Left cardiac atrium (tissue), 4 donors: ENCODE measurements at places on chromosomes 12 and 14. TPM values are rescaled to one million over a fixed set of nuclear protein-coding genes. Genes with fewer than 3 reads are reported as not detected.

The CCDC177 gene
- not detected for total RNA-seq

DNA sequence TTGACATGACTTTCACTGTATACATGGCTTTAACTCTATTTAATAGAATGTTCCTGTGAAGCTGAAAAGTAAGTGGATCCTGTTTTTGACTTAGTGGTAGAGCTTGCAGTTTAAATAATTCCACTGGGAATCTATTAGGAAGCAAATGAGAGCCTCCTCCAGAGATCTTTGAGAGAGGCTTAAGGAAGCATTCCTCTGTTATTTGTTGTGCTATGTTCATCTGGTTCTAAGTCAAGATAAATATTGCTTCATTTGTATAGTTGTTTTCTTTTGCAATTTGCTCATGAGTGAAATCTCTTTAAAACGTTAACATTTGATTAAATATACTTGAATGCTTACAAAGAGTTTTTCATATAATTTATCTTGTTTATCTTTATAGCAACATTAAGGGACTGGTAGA lies 70.4 kb downstream of the TMTC2 start:
- no peak for DNase-seq

- DNase-seq: no peak
Observed at GRCh38 chr12:43285159-43285598, 266.8 kb downstream of the ADAMTS20 start.

DNA sequence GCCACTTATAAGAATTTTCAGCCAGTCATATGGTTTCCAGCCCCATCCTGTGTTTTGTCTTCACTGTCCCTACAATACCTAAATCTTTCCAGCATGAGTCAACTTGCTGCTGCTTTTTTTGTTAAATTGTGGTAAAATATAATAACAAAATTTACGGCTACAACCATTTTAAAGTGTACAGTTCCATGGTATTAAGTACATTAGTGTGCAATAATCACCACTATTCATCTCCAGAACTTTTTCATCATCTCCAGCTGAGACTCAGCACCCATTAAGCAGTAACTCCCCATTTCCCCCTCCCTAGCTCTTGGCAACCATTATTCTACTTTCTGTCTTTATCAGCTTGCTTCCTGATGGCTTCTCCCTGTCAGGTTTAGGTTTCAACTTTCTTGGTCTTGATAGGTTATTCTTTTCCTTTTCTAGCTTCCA lies 39.1 kb downstream of the FRS2 start:
- DNase-seq: no peak

GRCh38 chr12:119931402-119931801 lies 54.3 kb upstream of the CIT start:
- no peak for DNase-seq

GRCh38 chr12:9760120-9760519 lies 581 bp downstream of the CD69 start:
- no peak for DNase-seq

DNA sequence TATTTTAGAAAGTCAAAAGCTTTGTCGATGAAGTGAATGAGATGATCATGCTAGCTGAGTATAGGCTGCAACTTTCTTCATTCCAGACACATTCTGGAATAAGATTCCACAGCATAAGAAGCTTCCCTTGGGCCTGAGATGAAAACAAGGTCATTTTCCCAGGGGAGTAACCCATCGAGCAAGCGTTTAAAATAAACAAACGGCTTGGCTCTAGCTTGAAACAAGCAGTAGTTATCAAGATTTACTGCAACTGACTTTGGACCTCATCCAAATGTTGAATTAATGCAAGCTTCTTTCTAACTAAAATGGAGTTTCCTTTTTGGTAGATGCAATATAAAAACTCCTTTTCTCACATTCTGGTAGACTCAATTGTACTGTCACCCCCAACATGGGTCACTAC lies 23.0 kb downstream of the KCNJ8 start:
- no peak for DNase-seq

DNA sequence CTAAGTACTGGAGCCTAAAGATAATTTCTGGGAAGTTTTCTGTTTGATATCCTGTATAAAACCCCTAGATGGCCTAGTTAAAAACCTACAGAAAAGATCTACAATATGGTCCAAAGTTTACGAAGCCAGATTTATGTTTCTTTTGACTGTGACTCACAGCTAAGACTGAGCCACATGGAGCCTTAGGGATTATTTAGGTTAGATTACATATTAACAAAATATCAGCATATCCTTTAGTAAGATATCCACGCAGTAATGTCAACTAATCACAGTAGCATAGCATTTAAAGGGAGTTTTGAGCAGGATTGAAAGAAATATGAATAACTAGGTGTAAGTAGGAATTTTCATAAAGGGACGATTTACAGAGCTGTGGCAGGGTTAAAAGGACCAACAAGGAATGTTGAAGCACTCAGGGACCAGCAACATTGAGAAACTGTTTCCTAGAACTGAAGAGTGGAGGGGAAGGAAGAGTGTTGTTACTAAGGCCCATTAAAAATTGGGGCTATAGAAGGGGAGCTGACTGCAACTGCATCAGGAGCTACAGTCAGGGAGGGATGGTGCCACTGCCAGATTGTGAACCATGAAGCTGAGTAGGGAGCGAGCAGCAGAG lies 155.5 kb downstream of the DACT1 start:
- no peak for DNase-seq
